ENCODE measurements at places on chromosomes 16 and 17.

GRCh38 chr17:39979016-39979670, 1.5 kb upstream of the PSMD3 start:
- no peak for DNase-seq

- DNase-seq: no peak
These were observed 2.1 kb downstream of the ARMC7 start for GRCh38 chr17:75111777-75112335.

DNA sequence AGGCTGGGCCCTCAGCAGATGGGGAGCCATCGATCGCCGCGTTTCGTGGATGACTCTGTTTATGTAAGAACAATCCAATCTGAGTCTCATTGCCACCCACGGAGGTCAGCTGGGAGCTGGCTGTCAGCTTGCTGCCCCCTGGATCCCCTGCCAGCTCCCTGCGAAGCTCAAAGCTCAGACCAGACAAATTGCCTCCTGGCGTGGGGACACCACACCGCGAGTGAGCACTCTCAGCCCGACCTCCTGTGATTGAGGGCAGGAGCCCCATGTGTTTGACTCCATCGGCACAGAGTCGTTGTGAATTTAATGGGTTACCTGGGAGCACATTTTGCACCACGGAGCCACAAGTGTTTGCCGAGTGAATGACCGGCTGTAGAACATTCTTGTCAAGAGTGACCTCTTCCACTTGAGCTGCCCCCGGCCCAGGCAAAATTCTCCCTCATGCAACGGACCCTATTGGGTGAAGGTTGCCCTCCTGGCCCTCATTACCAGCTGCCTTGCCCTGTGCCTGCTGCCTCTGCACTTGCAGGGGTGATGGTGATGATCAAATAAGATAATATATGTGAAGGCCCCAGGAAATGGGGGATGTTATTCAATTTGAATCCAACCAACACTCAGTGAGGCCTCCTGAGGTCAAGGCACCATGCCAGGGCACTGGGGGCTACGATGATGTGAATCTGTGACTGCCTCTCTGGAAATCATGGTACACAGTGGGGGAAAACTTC, 7.6 kb upstream of the GFAP start:
- DNase-seq: no peak

GRCh38 chr17:79156463-79157095, 82.0 kb downstream of the ENGASE start:
- no peak for DNase-seq

DNA sequence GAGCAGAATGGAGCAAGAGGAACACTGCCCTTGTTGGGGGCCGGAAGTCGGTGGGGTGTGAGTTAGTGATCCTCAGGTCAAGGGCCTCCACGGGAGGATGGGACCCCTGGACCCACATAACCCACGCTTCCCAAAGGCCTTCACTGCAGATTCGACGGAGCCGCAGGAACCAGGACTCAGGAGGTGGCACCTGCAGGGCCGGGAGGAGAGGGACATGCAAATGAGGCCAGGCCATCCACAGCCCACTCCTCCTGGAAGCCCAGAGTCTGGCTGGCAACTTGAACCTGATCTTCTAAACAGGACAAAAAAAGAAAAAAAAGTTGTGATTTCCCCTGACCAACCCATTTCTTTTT, 299.9 kb downstream of the SOX9 start:
- DNase-seq: no peak

- DNase-seq: no peak
These were observed 45.7 kb downstream of the AATF start for GRCh38 chr17:36994438-36994837.

GRCh38 chr17:79026376-79027273, 2.7 kb downstream of the C1QTNF1 start:
- DNase-seq: no peak

DNA sequence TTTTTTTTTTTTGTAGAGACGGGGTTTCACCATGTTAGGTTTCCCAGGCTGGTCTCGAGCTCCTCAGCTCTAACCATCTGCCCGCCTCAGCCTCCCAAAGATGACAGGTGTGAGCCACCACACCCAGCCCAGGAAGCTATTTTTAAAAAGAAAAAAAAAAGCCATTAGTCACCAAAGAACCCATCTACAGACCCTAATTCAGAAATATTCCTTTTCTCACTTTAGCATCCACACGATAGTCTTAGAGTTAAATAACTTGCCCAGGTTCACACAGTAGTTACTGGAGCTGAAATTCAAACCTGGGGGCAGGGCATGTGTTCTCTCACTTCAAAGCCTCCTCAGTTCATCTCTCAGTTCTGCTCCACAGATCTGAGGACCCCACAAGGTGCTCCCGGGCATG, 70.3 kb upstream of the NOL11 start:
- no peak for DNase-seq

- DNase-seq: peak; percentile 40
These were observed 53.4 kb downstream of the MFSD11 start for GRCh38 chr17:76791053-76791980.

- no peak for DNase-seq
These were observed 24.5 kb upstream of the OSGIN1 start for GRCh38 chr16:83928341-83929055.

- no peak for DNase-seq
These were observed 1.1 kb downstream of the CES2 start for GRCh38 chr16:66936462-66936861.

GRCh38 chr16:66211651-66212050, 154.8 kb upstream of the CDH5 start:
- DNase-seq: no peak

GRCh38 chr17:61106354-61106753, 293.3 kb upstream of the TBX2 start:
- no peak for DNase-seq

GRCh38 chr17:58539698-58540097, 25.3 kb upstream of the MTMR4 start:
- no peak for DNase-seq

DNA sequence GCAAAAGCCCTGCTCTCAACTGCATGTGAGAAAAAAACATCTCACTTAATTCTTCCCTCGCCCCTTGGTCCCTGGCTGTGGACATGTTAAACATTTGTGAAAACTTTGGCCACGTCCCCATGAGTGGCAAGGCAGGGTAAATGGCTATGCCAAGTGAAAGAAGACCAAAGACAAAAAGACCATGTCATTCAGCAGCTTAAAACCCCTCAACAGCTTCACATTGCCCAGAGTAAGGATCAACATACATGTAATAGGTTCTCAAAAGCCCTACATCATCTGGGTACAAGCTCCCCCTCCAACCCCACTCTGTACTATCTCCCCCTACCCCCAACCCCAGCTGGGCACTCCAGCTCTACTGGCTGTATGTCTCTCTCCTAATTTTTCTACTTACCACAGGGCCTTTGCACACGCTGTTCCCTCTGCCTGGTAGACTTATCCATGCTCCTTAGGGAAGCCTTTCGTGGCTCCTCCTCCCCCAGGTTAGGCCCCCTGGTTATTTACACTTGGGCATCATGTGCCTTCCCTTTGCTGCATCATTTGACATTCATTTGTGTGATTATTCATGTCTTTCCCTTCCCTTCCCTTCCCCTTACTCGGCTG, 75.7 kb downstream of the NDE1 start:
- DNase-seq: no peak

DNA sequence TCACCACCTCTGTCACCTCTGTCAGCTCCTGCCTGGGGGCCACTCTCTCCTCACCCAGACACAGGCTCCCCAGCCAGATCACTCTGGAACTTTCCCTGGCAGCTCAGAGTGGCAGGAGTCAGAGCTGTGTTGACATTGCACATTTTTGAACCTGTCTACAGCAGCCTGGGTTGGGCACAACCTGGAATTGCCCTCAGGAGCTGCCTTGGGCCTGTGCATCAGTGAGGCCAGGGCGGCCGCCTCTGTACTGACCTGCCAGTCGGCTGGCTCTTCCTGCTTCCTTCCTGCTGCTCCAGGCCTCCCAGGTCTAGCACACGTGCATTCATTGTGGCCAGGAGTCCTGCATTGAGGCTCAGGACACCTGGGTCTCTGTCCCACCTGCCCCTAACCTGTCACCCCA, 14.2 kb upstream of the TMEM11 start:
- DNase-seq: no peak

DNA sequence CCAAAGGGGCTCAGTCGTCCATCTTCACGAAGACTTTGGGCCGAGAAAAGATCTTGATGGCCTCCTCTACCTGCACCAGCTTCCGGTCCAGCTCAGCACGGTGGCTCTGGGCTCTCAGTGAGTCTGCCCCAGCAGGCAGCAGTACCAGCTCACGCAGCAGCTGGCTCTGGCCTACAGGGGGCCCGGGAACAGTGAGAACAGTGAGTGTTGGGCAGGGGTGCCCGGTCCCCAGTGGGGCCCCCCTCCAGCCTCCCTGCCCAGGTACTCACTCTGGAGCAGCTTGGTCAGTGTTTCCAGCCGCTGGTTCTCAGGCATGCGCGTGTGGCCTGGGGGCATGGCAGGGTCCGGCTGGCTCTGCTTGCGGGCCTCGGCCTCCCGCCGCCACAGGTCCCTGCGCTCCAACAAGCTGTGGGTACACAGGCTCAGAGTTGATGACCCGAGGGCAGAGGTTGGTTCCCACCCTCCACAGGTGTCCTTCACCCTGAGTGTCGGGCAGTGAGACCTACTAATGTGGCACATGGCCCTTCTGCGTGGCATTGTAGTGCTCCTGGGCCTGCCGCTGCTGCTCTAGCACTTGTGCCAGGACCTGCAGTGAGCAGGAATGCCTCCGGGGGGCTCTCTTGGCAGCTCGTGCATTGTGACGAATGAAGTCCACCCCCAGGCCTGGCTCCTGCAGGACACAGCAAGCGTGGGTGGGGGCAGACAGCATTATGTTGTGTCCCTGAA, 2.6 kb downstream of the PARD6A start:
- peak; percentile 58 for DNase-seq

- DNase-seq: no peak
These were observed 27.0 kb upstream of the NF1 start for GRCh38 chr17:31067691-31068184.

- DNase-seq: no peak
These were observed 6.2 kb downstream of the ZNF423 start for GRCh38 chr16:49849754-49850108.

DNA sequence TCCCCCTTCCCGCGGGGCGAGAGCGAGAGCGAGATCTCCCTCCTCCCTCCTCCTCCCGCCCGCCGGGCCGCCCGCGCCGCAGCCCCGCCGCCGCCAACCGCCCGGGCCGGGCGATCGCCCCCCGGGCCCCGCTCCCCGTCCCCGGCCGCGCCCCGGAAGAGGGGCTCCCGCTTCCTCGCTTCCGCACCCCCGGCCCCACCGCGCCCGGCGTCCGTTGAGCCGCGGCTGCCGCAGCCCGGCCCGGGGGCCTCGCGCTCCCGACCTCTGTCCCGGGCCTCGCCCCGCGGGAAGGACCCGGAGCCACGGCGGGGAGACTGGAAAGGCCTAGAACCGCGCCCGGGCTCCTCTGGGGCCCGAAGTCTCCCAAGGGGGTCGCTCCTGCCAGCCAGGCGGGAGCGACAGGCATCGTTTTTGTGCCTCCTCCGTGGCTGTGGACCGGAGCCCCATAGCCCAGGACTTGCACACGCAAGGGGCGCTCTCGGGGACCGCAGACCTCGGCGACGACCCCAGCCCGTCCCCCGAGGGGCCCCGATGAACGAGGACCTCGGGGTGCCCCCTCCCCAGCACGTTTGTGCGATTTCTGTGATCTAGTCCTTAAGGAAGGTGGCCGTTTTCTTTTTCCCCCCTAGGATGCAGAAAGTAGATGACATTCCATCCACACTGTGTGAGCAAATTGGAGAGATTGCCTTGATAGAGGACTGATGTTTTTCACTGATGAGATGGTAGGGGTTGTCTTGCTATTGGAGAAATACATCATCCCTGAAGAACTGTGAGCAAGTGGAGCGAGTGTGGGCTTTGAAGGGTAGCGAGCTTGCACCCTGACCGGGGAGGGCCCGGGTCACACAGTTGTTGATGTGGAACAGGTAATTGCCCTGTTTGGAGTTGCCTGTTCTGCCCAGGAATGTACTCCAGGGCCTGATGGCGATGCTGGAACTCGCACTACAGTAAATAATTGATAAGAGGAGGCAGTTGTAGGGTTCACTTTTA, 611 bp downstream of the BANP start:
- peak; percentile 43 for DNase-seq

DNA sequence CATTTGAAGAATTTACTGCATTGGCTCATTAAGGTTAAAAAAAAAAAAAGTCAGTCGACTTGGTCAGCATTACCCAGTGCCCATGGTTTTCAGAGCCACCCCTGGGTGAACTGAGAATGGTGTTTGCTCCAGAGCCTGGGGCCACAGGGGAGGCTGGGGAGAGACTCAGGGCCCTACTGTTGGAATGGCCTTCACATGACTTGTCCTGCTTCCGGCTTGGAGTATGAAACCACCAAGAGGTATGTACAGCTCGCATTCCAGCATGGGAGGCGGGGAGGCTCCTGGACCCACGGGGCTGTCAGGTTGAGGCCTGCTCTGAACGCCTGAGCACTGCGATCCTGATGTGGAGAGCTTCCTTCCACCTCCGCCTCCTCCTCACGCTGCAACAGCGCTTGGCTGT, 36.8 kb downstream of the MSI2 start:
- DNase-seq: no peak

- no peak for DNase-seq
These were observed 280.2 kb downstream of the C16orf95 start for GRCh38 chr16:87037012-87037411.

DNA sequence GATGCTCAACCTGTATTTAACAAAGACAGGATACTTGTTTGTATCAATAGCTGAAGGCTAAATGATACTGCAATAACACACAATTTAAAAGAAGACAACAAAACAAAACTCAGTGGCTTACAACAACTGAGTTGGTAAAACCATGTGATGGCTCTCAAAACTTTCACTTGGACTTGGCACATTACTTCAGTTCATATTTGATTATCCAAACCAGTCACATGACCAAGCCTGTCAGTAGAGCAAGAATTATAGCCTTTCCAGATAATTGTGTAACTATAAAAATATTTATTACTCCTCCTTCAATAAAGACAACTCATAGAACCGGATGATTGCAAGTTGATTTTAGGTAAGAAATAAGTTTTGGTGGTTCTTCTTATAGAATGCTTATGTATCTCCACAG, 56.8 kb downstream of the NQO1 start:
- DNase-seq: no peak

DNA sequence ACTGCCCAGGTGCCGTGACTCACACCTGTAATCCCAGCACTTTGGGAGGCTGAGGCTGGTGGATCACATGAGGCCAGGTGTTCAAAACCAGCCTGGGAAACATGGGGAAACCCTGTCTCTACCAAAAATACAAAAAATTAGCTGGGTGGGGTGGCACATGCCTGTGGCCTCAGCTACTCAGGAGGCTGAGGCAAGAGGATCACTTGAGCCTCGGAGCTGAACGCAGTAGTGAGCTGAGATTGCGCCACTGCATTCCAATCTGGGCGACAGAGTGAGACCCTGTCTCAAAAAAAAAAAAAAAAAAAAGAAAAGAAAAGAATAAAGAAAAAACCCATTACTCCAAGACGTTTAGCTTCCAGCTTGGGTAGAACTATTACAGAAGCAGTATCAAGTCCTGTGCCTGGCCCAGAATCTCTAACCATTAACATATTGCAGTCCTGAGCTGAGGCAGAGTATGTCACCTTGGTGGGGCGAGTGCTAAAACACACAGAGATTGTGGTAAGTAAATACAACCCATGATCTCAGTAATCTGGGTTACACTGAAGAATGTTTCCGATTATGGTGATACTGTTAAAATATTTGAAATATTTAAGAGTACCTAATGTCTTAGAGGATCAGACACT, 23.2 kb upstream of the CFAP20 start:
- DNase-seq: no peak

Data from stimulated activated CD4-positive, alpha-beta T cell treated with anti-CD3 and anti-CD28 coated beads, Interleukin-2, amount 100 ng/mL, for 24 hours (primary cell).